Foreskin fibroblast (primary cell): ENCODE measurements at places on chromosomes 6 and 20.

GRCh38 chr6:84739866-84740208 lies 24.6 kb downstream of the TBX18 start:
- DNase-seq, result peak; percentile 71

DNA sequence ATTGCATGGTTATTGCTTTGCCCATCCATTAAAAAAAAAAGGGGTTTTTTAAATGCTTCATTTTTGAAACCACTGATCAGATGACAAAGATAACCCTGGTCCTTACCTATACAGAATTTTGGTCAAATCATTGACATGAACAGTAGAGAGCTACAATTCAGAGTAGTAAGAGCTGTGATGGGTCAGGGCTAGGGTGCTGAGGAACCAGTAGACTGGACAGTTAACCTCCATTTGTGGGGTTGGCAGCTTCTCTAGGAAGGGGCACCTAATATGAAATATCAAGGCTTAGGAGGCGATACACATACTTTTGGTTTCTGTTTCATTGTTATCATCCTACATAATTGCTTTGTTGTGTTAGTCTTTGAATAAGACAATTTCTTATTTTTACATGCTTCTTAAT lies 55.1 kb downstream of the ORC3 start:
- no peak for DNase-seq

- DNase-seq, result no peak
Measured at GRCh38 chr6:158717341-158718330, 67.8 kb downstream of the SYTL3 start.

DNA sequence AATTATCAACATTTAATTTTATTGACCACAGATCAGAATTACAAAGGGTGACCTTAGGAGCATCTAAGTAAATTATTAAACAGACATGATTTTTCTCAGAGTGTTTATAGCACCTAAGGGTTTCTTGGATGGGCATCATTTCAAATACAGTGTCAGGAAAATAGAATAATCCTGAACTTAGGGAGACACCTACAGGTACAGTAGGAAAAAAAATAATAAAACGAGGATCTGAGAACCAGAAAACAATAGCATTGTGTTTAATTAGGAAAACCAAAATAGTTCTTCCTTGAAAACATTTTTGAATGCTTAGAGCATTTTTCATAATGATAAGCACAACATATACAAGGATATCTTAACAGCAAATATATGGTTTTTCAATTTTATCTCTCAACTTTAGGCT lies 39.2 kb downstream of the MMUT start:
- DNase-seq, result peak; percentile 7

DNA sequence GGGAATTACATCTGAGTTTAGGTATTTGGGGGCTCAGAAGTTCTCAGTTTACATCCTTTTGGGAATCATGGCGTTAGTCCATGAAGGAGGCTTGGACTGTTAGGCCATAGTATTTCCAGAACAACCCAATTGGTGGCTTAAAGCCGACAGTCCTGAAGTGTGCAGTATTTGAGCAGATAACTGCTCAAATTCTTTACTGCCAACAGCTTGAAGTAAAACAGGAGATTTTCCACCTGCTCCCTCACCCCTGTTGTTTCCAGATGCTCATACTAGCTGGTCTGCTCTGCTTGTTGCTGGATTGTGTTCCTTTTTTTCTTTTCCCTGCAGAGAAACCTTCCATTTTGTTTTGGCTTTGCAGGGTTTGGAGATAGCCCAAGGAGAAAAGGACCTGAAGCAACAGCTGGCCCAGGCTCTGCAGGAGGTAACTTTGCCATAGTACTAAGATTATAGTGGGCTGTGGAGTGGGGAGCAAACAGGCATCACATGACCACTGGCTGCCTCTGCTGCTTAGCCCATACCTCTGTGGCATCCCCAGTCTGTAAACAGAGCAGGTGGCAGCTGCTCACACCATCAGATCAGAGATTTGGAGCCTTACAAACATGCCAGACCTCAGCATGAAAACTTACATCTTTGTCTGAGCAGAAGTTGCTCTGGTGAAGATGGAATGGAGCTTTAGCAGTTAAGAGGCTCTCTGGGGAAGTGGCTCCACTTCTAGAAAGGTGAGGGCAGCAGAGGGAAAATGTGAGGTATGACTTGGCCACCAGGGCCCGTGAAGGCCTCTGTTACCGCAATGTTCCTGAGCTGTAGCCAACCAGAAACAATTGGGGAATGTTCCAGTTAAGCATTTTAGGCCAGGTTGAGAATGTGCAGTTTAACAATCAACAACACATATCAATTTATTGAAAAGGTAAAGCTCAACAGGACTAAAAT lies 17.6 kb downstream of the RNF8 start:
- DNase-seq, result no peak

DNA sequence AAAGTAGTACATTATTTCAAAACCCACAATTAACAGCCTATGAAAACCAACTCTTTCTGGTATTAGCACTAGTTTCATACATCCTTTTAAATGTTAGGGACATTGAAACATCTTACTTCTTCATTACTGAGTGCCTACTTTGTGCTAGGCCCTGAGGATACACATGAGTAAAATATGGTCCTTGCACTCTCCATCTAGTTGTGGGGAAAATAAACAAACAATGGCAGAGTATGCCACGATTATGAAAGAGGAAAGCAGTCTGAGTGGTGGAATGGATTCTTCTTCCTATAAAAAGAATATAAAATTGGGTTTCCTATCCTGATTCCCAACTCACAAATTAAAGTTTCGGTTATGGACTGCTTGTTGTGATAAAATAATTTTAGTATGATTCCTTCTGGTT lies 84.9 kb downstream of the ATXN1 start:
- peak; percentile 34 for DNase-seq

GRCh38 chr6:122930252-122931180 lies 65.5 kb upstream of the CLVS2 start:
- DNase-seq, result no peak

- no peak for DNase-seq
Measured at GRCh38 chr6:163253556-163254213, 160.8 kb upstream of the QKI start.

- no peak for DNase-seq
Measured at GRCh38 chr20:47661714-47662113, 123.6 kb downstream of the SULF2 start.

DNA sequence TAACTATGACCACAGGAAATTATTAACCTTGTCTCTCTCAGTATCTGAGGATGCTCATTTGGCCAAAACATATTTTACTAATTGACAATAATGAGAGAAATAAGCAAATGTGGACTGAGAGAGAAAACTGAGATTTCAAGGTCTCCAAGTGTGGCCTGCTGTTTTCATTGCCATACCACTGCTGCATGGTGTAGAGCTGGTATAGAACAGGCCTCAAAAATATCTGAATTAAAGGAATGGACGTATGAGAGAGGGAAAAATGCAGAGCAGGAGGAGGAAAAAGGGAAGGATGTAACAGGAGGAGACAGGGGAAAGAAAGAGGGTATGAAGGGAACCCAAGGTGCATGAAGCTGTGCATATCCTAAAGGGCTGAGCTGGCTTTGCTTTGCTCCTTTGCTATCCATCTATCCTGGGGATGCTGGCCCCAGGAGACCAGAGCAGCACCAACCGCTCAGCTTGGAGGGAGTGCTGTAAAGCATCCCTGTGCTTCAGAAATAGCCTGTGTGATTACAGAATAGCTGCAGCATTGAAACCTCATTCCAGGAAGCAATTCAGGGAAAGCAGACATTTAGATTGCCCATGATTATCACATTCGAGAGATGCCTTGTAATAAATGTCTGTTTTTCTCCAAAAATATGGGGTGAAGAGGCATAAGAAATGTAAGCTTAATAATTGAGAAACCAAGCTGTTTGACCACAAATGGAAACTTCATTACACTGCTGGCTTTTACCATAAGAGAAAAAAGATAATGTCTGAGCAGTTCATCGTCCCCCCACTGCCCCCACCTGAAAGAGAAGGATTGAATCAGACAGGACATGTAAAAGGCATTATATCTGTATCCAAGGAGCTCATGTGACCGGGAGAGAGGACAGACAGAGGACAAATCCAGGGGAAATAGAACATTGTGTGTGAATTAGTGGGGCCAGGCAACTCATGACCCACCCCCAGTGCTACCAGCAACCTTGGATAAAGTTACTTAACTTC lies 80.6 kb downstream of the F13A1 start:
- DNase-seq, result no peak

- no peak for DNase-seq
Measured at GRCh38 chr6:149125309-149125708, 192.2 kb upstream of the TAB2 start.

DNA sequence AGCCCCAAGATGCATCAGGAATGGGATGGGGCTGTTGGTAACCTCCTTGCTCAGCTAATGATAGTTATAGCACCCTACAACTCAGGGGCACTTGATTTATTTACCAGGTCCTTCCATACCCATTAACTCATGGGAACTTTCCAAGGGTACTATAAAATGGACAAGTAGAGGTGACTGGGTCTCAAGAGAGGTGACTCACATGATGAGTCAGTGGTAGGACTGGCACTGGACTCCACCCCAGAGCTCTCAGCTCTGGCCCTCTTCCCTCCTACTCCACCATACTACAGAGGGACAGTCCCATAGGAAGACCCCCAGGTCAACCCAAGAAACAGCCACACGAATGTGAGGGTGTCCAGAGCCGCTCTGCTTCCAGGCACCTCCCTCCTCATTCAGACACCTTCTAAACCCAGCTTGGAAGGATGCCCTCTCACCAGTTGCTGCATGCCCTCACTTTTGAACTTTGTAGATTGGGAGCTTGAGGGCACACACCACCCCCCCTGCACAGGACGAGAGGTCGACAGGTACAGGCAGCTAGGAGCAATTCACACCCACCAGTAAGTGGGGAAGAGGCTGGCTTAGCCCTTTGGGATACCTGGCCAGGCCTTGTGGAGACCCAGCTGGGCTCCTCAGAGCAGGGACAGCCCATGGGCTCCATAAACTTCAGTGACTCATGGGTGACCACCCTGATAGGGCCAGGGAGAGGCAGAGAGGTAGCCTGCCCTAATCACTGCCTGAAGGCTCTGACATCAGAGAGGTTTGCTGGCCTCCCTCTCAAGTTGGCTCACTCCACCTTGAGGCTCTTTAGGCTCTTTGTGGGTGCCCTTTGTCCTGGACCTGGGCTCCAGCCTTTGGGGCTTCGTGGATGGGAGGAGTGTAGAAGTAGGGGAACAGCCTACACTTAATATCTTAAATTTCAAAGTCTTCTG lies 81.6 kb upstream of the MLN start:
- DNase-seq, result peak; percentile 69

GRCh38 chr6:72182337-72183246 lies 296.2 kb downstream of the RIMS1 start:
- peak; percentile 43 for DNase-seq

GRCh38 chr20:36314734-36315544 lies 8.8 kb downstream of the DLGAP4 start:
- no peak for DNase-seq

- no peak for DNase-seq
Measured at GRCh38 chr6:31785475-31785874, 8.3 kb upstream of the VWA7 start.

- peak; percentile 88 for DNase-seq
Measured at GRCh38 chr6:33696548-33697518, 14.7 kb downstream of the UQCC2 start.

DNA sequence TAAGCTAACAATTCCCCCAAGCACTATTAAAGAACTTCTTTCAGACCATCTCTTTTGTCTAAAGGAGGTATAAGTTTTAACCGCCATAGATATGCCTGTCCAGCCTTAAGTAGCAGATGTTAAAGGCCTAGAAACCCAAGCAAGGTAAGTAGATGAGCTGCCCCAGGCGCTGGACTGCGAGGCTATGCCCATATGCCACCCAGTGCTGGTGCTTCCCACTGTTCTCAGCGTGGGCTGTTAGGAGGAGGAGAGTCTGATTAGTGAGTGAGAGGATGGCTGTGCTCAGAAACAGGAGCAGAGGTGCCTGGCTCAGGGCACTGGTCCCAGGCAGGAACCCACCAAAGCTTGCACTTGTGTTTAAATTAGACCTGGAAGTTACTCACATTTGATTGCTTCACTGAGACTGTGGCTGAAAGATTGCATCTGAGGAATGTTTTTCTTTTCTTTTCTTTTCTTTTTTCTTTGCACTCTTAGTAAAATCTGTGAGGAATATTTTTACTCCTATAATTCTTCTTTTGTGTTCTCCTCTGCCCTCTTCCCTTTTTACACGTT lies 32.2 kb downstream of the PRPH2 start:
- peak; percentile 55 for DNase-seq

- peak; percentile 74 for DNase-seq
Measured at GRCh38 chr20:41616228-41616627, 1.9 kb downstream of the CHD6 start.

DNA sequence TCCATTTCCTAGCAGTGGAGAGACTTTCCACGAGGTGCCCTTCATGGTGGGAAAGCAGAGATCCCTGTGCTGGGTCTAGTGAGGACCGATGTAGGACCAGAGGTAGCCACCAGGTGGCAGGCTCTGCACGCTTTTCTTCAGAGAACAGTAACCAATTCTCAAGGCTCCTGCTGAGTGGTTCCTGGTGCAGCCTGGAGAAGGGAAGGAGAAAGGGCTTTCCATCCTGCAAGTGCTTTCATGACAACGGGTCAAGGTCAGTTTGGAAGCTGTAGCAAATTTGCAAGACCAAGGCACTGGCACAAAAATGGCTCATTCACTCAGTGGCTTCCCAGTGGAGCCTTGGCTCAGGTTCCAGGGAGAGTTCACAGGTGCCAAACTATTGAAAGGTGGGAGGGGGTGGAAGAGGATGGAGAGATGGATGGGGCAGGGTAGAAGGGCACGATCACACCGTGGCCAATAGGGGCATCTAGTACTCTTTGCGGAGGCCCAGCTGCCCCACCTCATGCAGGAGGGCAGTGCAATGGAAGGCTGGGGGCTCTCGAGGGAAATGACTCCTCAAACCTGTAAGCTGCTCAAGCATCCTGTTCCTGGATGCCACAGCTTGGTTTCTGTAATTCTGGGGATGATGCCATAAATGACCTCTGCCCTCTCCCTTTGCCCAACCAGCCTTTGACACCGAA lies 25.5 kb upstream of the KCNK16 start:
- DNase-seq, result peak; percentile 83

- no peak for DNase-seq
Measured at GRCh38 chr6:3396503-3397180, 60.2 kb downstream of the SLC22A23 start.

- peak; percentile 98 for DNase-seq
Measured at GRCh38 chr20:50304501-50304856, 113.8 kb downstream of the CEBPB start.

DNA sequence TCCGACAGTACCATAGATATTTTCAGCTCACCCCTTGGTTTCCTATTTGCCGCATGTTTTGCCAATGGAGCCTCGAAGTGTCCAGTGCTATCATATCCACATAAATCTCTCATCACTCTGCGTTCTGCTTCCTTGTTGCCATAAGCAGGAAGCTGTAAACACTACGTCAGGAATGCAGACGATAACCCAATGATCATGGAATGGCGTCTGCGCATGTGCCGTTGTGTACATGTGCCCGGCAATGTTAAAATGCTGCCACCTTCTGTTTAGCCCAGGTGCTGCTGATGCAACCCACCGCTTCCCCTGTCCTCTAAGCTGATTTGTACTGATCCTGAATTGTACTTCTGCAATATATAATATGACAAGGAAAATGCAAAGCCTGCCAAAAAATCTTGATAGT lies 607.5 kb downstream of the HDGFL1 start:
- DNase-seq, result peak; percentile 60

GRCh38 chr6:36666826-36667591 lies 11.5 kb upstream of the CDKN1A start:
- DNase-seq, result peak; percentile 97

- no peak for DNase-seq
Measured at GRCh38 chr20:33482581-33482980, 7.3 kb upstream of the CBFA2T2 start.

GRCh38 chr20:19285436-19285835 lies 73.0 kb downstream of the SLC24A3 start:
- no peak for DNase-seq

- DNase-seq, result no peak
Measured at GRCh38 chr6:112210852-112211251, 43.5 kb downstream of the LAMA4 start.
